Heart right ventricle (tissue), 16 donors: ENCODE measurements at places on chromosomes 6 and 20.

DNA sequence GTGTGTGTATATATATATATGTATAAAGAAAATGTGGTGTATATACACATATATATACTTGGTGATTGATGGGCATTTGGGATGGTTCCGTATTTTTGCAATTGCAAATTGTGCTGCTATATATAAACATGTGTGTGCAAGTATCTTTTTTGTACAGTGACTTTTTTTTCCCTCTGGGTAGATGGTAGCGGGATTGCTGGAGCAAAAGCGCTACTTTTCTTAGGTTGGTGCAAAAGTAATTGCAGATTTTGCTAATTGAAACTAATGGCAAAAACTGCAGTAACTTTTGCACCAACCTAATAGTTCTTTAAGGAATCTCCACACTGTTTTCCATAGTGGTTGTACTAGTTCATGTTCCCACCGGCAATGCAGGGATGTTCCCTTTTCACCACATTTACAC is 135.4 kb downstream of the AHI1 start:
- no peak for DNase-seq

DNA sequence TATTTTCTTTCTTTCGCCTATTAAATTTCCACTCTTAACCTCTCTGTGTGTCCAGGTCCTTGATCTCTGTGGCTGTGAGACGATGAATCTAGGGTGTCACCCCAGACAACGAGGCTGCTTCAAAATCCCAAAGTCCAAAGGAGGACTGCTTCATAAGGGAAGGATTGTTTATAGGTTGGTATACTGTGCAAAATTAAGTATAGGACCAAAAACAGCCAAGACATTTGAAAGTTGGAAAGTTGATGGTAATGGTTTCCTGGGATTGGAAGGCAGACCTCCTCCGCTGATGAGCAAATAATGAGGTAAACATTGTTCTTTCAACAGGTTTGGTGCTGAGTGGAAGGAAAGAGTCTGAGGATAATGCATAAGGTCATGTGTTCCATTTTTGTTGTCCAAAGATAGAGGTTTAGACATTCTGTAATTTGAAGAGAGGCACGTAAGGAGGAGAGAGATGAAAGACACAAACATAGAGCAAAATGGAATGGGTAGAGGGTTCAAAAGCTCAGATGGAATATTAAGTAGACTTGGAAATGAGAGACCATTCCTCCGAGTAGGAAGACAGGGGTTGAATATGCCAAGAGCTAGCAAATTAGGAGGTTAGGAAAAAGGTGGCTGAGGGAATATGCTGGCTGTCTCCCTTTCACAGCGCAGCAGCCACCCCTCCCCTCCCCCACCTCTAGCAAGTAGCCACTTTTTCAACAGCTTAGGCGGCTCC is 24.8 kb downstream of the ZNF311 start:
- DNase-seq: peak; percentile 18

DNA sequence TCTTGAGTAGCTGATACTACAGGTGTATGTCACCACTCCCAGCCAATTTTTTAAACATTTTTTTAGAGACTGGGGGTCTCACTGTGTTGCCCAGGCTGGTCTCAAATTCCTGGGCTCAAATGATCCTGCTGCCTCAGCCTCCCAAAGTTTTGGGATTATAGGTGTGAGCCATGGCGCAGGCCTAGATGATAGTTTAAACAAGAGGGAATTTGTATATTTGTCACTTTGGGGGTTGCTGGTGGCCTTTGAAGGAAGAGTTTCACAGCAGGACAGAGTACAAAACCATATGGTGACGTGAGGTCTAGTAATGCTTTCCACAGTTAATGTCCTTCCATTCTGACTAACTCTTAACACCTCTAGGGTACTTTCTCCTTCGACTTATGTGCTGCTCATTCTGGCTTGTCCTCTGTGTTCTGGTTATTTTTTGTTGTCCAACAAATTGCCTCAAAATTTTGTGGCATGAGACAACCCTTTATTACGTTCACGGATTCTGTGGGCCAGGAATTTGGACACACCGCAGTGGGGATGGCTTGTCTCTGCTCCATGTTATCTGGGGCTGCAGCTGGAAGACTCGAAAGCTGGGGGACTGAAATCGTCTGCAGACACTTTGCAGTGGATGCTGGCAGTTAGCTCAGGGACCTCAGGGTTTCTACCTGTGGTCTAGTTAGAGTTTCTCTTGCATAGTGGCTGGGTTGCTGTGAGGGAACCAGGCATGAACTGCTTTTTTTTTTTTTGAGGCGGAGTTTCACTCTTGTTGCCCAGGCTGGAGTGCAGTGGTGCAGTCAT is 23.0 kb upstream of the IER3 start:
- no peak for DNase-seq

DNA sequence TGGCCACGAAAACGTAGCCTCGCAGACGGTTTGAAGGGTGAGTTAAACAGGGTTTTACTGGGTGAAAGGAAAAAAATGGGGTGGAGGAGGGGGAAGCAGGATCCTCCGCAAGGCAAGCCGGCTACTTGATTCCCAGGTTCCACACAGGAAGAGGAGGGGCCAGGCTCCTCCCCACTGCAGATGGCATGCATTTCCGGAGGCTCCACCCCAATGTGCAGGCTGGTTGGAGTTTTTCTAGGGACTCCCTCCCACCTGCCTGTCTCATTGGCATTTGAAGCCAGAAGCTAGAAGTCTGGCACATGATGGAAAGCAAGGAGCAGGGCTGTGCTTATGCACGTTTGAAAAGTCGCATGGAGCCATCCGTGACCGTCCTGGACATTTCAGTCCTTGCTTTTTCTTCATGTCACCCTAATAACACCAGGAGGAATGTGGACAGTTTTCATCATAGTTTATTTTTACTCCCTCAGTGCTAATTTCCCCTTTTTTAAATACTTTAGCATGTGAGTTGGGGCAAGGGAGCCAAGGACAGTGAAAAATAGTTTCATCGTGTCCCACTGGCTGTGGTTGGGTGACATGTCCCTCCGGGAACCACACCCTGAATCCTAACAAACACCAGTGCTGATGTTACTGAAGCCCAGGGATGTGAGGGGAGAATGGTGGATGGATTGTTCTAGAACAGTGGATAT is 100.1 kb upstream of the INSM1 start:
- DNase-seq: peak; percentile 18

DNA sequence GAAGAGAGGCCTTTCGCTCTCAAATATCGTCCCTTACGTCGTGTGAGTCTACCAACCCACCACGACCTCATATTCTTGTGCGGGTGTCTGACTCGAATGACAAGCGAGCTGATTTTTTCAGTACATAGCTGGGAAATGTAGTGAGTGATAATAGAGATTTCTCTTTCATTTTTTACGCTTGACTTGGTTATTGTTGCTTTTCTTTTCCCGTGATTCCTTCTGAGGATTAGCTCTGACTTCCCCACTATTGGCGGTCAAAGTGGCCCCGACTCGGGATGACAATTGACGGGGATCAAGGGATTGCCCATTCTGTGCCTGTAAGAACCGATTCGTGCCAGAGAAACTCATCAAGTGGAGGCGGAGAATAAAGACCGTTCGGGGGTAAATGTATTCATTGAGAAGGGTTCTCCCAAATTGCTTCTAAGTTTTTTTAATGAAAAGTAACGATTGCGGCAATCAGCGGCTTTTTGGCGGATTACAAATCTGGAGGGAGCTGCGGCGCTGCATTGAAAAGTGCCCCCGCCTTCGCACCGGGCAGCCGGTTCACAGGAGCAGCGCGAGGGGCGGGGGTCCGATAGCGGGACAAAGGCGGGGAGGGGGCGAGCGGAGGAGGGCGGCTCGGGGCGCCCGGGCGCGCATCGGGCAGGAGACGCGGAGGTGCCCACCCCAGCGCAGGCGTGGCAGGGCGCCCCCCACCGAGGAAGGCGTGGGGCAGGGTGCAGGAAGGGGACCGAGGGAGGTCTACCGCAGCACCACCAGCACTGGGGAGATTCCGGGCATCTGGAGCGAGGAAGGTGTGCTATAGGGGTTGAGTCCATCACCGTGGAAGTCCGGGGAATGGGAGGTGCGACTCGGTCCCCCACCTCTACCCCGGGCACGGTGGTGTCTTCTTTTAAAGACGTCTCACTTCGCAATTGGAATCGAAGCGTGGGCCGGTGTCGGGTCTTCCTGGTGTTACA is 44.5 kb upstream of the OSTM1 start:
- DNase-seq: no peak
